ENCODE measurements at places on chromosomes 3 and 15.

GRCh38 chr3:122898298-122898697 lies 103.4 kb downstream of the SLC49A4 start:
- DNase-seq, result no peak

DNA sequence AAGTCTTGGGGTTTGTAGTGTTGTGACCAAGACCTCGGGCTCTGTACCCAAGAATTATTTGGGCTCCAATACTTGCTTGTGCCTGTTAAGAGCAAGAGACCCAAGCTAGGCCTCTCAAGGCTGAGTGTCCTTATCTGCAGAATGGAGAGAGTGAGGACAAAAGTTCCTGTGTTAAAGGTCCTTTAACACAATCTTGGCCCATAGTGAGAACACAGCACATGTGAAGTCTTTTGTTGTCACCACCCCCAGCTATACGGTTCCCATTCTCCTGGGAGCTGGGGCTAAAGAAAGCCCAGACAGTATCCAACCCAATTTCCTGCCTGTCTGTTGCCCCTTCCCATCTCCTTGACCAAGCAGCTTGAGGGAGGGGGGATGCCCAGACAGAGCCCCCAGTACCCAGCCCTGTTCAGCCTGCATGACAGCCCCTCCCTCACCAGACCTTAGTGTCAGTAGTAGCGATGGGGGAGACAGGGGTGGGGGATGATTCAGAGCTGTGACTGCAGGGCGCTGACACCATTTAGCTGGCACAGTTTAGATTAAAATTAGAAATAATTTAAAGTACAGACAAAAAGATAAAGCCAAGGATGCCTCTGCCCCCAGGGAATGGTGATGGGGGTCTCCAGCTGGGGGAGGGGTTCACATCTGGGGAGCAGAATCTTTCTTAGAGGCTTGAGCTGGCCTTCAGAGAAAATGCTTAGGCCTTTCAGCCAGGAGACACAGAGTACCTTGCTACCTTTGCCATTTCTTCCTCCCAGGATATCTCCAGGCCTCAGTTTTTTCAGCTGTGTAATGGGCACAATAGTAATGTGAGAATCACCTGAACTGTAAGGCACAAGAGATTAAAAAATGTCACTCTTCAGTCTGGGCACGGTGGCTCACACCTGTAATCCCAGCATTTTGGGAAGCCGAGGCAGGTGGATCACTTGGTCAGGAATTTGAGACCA lies 2.7 kb downstream of the PRKCD start:
- no peak for DNase-seq

GRCh38 chr3:172622156-172622555 lies 88.7 kb downstream of the NCEH1 start:
- no peak for DNase-seq

- DNase-seq, result no peak
Measured at GRCh38 chr3:45595364-45596195, 1.0 kb downstream of the LIMD1 start.

DNA sequence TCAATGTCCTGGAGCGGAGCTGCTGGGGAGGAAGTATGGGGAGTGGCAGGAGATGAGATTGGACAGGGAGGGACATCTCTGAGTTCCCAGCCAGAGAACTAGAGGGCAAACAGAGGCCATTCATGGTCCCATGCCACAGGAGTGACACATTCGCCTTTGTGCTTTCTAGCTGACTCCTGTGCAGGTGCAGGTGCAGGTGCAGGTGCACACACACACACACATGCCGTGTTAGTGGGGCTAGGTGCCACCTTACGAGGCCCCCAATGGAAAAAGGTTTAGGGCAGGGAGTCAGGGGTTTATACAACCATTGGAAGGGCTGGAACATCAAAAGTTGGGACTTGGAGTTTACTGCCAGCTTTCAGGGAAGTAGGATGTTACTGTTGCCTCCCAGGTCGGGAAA lies 52.0 kb downstream of the TPRA1 start:
- no peak for DNase-seq

GRCh38 chr3:33417066-33417673 lies 23.0 kb downstream of the UBP1 start:
- no peak for DNase-seq

DNA sequence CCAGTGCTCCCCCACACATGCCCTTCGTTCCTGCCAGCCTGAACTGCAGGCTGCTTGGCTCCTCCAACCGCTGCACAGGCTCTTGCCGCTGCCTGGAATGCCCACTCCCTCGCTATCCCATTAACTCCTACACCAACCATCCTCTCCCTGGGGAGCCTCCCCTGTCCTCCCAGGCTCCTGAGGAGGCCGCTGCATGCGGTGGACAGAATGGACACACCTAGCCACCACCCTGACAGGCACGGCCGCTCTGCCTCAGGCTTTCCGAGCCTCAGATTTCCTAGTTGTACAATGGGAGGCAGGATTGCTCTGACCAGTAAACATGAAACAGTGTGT lies 2.3 kb downstream of the PLXNB1 start:
- no peak for DNase-seq

DNA sequence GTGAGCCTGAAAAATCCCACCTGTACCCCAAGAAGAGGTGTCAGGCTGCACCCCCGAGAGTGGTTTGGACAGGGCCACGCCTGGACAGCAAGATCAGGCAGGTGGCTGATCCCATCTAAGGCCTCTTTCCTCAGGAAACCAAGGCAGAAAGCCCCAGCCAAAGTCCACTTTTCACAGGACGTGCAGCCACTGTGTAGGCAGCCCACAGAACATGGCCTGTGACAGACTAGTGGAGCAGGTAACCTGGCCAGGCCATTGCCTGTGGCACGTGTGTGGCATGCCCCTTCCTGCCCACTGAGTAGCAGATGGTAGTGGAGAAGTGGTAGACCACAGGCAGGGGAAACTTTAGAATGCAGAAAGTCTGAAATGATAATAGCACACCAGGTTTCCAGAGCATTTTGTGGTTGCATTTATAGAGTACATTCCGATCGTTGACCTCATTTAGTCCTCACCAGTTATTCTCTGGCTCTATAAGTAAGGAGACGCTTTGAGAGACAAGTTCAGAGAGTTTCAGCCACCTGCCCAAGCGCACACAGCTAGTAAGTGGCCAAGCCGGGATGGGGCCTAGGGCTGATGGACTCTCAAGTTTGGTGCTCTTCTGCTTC lies 68.7 kb downstream of the AAGAB start:
- DNase-seq, result no peak

- DNase-seq, result no peak
Measured at GRCh38 chr3:101069901-101070798, 76.9 kb upstream of the ABI3BP start.

DNA sequence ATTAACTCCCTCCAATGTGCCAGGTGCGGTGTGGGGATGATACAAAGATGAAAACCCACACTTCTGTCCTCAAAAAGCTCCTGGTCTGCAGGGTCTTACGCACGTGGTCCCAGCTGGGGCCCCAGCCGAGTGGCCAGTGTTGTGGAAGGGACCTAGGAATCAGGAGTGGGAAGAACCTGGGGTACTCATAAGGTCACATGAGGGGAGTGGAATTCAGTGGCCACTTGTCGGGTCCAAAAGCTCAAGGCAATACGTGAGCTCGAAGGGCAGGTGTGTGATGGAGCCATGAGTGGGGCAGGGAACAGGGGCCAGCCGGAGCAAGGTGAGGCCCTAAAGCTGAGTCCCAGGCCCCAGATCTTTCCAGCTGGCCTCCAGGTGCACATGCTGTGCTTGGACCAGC lies 260.0 kb upstream of the LYSMD4 start:
- no peak for DNase-seq

GRCh38 chr15:93986400-93986984 lies 244.9 kb upstream of the MCTP2 start:
- no peak for DNase-seq

GRCh38 chr3:124760601-124761000 lies 30.3 kb downstream of the UMPS start:
- DNase-seq, result peak; percentile 36

GRCh38 chr15:93026380-93026817 lies 62.6 kb downstream of the RGMA start:
- DNase-seq, result no peak

GRCh38 chr3:48899273-48899672 lies 591 bp upstream of the SLC25A20 start:
- no peak for DNase-seq

DNA sequence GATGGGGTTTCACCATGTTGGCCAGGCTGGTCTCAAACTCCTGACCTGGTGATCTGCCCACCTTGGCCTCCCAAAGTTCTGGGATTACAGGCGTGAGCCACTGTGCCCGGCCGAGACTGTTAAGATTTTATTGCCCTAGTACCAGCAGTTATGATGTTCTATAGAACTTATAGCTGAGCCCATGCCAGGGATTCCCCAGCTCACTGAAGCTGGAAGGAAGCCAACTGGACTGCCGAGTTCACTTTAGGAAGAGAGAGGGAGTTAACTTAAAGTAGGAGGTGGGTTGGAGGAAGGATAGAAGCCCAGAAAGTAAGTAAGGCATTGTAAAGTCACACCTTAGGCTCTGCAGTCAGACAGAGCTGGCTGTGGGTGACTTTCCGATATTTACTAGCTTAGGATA lies 101.1 kb upstream of the BOC start:
- DNase-seq, result no peak

Data from stromal cell of bone marrow (primary cell).